NCI-H1048 (cell line): ENCODE measurements at places on chromosomes 6 and 20.

- DNase-seq = no peak
These were observed 153.5 kb upstream of the MLN start for GRCh38 chr6:33957131-33957891.

DNA sequence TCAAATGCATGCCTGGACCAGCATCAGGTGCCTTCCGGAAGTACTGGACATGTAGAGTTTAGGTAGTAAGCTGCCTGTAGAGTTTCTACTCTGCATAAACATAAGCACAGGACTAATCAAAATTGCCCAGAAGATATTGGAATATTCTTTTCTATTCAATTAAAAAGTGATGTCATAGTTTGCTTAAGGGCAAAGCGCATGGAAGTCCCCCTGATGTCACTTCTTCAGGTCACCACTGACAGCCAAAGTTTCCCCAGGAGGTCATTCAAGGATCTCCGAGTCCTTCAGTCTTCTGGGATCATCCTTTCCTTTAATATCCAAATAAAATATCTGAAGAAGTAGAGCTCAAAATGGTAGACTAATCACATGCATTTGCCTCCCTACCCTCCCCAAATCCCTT is 17.5 kb upstream of the RIN2 start:
- no peak for DNase-seq

DNA sequence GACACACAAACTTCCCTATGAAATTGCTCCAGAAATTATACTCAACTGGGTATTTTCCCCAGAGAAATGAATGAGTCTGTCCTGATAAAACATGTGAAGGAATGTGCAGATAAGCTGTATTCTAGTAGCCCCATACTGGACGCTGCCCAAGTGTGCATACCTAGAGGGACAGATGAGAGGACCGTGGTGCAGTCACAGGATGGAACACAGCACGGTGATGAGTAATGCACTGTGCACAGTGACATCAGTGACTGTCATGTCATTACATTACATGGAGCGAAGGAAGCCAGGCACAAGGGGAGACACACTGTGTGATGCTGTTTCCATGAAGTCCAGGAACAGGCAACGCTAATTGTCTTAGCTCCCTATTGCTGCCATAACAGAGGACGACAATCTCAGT is 155.5 kb downstream of the CDH4 start:
- no peak for DNase-seq

DNA sequence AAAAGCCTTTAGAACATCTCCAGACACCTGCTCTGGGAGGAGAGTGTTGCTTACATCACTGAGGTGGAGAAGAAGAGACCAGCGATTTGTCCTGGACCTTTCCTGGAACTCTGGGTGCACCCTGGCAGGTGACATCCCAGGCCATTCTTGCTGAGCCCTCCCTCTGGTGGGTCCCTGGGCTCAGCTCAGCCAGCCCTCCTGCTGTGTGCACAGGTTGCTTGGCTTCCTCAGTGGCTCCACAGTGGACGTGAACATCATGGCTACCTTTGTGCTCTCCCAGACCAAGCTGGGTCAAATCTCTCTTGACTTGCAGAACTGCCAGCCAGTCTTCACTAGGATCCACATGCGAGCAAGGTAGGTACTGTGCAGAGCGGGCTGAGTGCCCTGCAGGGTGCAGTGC is 19.9 kb upstream of the BPIFA2 start:
- DNase-seq = no peak

DNA sequence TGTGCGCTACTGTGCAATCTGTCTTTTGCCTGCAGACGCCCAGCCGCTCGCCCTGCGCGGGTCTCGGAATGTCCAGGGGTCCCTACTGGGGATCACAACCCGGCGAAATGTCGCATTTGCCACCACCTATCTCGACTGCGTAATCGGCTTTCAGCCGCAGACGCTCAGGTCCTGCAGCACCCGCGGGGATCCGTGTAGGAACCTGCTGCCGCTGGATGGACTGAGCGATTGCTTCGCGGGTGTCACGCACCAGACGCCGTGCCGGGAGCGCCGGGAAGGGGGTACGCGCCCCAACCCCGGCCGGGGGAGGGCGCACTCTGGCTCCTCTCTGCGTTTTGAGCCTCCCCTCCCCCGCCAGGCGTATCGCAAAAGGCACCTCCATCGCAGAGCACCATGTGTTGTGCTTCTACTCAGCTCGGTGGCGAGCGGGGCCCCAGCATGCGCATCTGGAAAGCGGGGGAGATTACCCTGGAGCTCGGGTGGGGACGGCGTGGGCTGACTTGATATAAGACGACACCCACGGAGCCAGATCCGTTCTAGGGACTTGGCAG is 747 bp upstream of the PTPRA start:
- no peak for DNase-seq

- DNase-seq = no peak
These were observed 862 bp downstream of the UCKL1 start for GRCh38 chr20:63955281-63955826.

DNA sequence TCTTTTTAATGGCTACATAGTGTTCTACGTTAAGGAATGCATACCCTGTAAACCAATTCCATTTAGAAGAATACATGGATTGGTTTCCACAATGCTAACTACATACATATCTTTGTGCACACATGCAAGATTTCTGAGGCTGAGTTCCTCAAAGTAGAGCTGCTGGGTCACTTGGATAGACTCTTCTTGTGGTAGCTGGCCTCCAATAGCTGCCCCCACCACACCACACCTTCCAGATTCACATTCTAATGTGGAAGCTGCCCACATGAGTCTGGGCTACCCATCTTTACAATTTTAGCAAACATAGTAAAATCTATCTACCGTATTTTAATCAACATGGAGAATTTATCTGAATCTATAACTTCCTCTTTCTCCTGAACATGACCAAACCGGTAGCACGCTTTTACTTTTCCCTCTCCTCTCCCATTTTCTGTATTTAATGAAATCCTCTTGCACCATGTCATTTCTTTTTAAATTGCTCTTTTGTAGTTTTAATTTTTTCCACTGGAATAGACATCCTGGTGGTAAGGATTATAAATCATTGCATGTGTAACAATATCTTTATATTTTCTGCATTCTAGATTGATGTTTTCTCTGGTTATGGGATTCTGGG is 74.7 kb upstream of the CITED2 start:
- no peak for DNase-seq

- no peak for DNase-seq
These were observed 61.3 kb downstream of the TRERF1 start for GRCh38 chr6:42390228-42390934.

DNA sequence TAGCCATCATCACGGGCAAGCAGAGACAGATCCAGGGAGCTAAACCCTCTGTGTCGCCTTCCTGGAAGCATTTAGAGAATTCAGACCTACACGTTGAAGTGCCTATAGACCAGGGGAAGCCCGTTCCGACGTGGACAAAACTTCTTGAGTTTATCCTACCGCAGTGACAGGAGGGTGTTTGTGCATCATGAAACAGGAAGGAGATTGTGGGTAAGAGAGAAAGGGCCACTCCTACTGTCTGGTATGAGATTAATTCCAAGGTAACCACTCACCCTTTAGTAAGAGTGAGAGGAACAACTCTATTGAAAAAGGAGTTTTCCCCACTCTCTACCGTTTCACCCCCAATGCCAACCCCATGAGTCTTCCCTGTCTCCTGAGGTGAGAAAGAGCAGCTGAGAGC is 133.7 kb downstream of the TFAP2C start:
- DNase-seq = no peak

GRCh38 chr6:106800379-106800778 is 171.0 kb downstream of the QRSL1 start:
- no peak for DNase-seq

DNA sequence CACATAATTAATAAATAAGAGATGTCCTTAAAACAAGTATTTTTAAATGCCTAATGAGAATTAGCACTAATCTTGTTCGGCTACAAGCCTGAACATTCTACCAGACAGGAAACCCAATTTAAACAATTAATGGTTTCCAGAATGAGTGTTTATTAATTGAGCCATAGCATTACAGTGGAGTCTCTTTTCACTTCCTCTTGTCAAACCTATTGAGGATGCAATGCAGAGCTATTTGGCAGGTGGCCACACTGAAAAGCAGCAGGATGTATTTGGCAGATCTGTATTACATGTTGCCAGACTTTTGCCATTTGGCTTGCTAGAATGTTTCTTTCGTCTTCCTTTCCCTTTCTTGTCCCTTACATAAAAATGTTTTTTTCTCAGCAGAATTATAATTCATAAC is 475.2 kb upstream of the MARCKS start:
- no peak for DNase-seq

DNA sequence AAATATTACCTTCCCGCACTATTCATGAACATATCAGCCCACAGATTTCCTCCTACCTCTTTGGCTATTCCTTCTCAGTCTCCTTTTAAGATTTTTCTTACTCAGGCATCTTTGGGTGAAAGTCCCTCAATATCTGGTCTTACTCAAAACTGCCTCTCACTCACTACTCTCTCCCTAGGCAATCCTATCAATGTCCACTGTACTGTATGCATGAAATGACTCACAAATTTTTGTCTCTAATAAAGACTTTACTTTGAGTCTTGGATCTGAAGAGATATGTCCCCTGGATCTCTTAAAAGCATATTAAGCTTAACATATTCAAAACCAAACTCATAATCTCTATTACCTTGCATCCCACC is 24.4 kb downstream of the IL22RA2 start:
- no peak for DNase-seq

GRCh38 chr6:139145661-139146060 is 10.8 kb downstream of the HECA start:
- DNase-seq = no peak

- DNase-seq = no peak
These were observed 38.5 kb upstream of the GPR6 start for GRCh38 chr6:109939654-109940053.

- DNase-seq = no peak
These were observed 183.8 kb downstream of the TAF4 start for GRCh38 chr20:61881861-61882260.

GRCh38 chr6:166007349-166008263 is 160.0 kb downstream of the TBXT start:
- no peak for DNase-seq

- DNase-seq = no peak
These were observed 97.8 kb downstream of the JARID2 start for GRCh38 chr6:15343490-15344191.

GRCh38 chr6:7169296-7169721 is 61.5 kb downstream of the RREB1 start:
- DNase-seq = no peak

- no peak for DNase-seq
These were observed 13.5 kb downstream of the DHX35 start for GRCh38 chr20:38975539-38976120.

DNA sequence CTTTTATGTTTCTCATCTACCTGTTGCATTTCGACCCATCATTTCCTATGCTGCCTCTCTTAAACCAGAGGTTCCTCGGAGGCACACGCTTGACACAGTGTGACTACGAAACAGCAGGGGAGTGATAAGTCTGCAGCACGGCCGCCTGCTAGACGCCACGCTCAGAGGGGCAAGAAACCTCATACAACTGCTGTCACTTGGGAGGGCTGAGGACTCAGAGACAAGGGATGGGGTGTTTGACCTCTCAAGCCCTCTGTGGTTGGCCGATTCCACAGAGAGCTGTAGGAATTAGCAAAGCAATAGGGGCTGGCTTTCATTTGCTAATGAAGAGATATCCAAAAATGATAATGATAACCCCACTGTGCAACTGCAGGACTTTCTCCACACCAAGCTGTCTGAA is 372.5 kb downstream of the ZFAND3 start:
- no peak for DNase-seq

- no peak for DNase-seq
These were observed 199.3 kb downstream of the OTOR start for GRCh38 chr20:16947479-16947878.

- DNase-seq = no peak
These were observed 642 bp downstream of the GZF1 start for GRCh38 chr20:23362392-23363256.

GRCh38 chr20:48826883-48827771 is 672 bp downstream of the PREX1 start:
- no peak for DNase-seq

- no peak for DNase-seq
These were observed 12.9 kb downstream of the TAGAP start for GRCh38 chr6:159031846-159032245.

- DNase-seq = no peak
These were observed 851.2 kb downstream of the DHX35 start for GRCh38 chr20:39813190-39813829.

DNA sequence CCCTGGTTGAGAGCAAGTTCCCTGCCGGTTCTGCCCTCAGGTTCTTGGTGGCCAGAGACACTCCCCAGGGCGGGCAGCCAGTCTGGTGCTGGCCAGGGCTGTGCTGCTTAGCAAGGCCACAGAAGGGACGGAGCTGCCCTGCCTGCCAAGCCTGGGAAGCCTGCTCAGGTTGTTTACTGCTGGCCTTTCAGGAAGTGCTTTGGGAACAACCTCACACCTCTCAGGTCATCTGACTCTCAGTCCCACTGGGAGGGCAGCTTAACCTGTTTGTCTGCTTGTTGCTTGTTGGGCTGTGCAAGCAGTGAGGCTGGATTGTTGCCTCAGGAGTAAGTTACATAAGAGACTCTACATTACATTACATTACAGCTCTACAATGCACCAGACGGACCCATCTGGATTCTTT is 75.8 kb upstream of the AFDN start:
- DNase-seq = no peak

GRCh38 chr6:35972471-35973367 is 51.7 kb downstream of the SLC26A8 start:
- DNase-seq = no peak

DNA sequence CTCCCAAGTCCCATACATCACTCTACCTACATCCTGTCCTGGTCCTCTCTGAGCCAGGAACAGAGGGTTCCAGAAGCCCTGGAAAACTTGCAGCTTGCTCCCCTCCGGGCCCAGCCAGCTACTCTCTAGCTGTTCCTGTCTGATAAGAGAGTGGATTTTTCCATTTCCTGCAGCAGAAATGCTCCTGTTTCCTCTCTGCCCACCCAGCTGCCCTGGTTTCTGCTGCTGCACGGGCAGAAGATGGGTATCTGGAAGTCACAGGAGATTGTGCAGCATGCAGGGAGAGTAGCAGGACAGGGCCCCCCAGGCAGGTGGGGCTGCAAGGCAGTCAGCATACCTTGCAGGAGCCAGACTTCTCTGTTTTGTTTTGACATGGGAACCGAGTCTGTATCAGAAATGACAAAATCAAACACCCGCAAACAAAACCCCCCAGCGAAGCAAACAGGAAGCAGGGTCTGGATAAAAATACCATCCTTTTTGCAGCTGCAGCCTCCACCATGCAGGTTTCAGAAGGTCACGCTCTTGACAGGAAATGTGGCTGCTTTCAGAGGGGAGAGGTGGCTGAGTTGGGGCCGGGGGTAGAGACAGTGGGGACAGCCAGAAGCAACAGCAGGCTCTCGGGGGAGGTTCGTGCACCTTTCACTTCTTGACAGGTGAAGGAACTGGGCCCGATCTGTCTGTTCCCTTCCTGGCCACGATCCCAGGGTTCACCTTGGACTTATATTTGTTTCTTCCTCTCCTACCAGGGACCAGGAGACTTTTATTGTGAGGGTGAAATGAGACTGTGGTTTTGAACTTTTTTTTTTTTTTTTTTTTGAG is 50.8 kb upstream of the FAM83D start:
- DNase-seq = no peak
